ENCODE measurements at places on chromosomes 2 and 18.

DNA sequence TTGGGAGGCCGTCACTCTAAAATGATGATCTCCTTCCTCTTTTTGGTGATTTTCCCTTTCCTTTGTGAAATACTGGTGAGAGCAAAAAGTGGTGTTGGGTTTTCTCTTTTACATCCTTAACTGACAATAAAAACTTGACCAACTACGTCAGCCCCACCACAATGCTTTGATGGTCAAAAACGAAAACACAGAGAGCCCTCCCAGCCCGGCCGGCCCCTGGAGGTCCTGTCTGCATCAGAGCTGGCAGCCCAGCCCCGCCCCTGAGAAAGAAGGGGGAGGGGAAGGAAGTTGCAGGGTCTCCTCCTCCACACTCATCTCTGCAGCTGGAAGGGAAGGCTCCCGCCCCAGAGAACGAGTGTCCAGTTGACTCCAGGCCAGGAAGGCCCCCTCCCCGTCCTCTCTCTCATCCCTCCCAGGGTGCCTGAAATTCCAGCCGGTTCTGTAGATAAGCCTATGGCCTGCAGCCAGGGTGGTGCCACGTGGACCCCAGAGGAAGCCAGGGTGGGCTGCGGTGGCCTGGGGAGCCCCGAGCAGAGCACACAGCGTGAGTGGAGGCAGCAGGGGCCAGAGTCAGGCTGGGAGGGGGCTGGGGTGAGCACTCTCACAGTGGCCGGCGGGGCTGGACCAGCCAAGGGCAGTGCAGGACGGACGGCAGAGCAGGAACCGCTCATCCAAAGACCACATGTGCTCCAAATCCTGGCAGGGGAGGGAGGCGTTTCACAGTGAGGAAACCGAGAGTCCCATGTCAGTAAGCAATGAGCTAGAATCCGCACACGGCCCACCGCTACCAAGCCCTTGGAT, 19.8 kb downstream of the BIN1 start:
- no peak for DNase-seq

GRCh38 chr2:137056704-137057103, 291.4 kb downstream of the THSD7B start:
- DNase-seq, result no peak

- DNase-seq, result no peak
These were observed 49.2 kb downstream of the ICA1L start for GRCh38 chr2:202822411-202822810.

GRCh38 chr2:8525582-8526402, 156.1 kb upstream of the ID2 start:
- no peak for DNase-seq

DNA sequence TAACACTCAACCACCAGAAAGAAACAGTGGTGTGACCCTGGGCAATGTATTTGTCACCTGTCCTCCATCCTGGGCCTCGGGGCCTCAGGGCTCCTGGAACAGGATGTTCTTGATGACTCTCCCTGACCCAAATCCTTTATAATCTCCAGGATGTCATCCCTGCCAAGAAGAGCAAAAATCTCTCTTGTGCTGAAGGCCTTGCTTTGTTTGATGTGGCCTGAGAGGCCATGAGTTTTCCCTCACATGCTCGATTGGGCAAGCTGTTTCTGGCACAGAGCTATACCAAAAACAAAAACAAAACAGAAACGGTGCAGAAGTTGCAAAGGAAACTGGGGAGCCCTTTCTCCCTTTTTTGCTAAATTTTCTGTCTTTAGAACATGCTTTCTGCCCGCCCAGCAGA, 35.7 kb upstream of the ST3GAL5 start:
- no peak for DNase-seq

DNA sequence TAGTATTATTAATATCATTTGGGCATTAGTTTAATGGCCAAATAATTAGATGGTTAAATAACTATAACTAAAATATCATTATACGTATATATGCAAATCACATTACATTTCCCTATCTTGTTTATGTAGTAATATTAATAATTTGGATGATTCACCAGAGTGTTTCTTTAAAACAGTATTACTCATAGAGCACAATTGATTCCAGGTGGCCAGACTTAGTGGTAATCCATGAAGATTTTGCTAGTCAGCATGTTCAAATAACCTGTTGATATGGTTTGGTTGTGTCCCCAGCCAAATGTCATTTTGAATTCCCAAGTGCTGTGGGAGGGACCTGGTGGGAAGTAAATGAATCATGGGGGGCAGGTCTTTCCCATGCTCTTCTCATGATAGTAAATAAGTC, 782.3 kb downstream of the LRP1B start:
- no peak for DNase-seq

- no peak for DNase-seq
These were observed 194.3 kb downstream of the MTX2 start for GRCh38 chr2:176463546-176463945.

GRCh38 chr18:48446582-48447225, 37.5 kb upstream of the ZBTB7C start:
- DNase-seq, result peak; percentile 29

GRCh38 chr2:173792741-173793140, 172.4 kb downstream of the SP3 start:
- DNase-seq, result no peak

- no peak for DNase-seq
These were observed 28.7 kb upstream of the IL1RL1 start for GRCh38 chr2:102282678-102283091.

DNA sequence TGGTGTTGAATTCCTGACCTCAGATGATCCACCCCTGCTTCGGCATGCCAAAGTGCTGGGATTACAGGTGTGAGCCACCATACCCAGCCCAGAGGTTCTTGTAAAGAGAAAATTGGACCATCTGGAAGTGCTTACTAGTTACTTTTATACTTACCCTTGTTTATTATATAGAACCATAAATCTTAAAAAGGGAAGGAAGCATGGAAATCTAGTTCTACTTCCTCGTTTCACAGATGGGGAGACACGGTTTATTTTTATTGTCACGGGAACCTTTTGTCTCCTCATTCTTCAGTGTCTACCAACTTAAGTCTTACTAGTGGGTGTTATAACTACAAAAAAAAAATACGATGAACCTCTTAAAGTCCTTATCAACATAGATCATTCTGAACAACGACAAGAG, 45.8 kb upstream of the PDK1 start:
- no peak for DNase-seq

- DNase-seq, result no peak
These were observed 67.4 kb upstream of the PNPT1 start for GRCh38 chr2:55761024-55761423.
